ENCODE measurements at places on chromosomes 1 and 21.

DNA sequence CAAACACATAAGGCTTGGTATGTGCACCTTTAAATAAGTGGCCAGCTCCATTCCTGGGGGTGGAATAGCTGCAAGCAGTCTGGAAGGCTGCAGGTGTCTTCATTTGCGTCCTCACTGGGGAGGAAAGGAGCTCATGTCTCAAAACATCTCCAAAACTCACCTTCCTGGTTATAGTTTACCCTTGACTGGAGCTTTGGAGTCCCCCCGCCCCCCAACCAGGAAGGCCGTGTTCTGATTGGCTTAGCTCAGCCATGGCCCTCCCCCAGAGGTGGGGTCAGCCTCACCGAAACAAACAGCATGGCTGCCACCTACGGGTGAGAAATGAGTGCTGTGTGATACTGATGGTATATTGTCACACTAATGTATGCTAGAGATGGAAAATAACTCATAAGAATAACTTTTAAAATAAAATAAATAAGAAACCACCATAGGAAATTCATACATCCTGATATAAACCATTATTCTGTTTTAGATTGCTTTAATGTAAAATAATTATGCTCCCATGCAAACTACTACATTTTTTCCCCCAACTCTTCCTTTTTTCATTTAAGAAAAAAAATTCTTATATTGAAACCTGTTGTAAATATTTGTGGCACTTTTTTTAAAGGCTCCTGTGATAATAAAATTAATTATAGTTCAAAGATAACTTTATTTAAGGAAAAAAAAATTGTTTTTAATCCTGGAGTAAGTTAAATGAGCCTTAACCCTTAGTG, 90.8 kb downstream of the ZP4 start:
- DNase-seq = no peak

DNA sequence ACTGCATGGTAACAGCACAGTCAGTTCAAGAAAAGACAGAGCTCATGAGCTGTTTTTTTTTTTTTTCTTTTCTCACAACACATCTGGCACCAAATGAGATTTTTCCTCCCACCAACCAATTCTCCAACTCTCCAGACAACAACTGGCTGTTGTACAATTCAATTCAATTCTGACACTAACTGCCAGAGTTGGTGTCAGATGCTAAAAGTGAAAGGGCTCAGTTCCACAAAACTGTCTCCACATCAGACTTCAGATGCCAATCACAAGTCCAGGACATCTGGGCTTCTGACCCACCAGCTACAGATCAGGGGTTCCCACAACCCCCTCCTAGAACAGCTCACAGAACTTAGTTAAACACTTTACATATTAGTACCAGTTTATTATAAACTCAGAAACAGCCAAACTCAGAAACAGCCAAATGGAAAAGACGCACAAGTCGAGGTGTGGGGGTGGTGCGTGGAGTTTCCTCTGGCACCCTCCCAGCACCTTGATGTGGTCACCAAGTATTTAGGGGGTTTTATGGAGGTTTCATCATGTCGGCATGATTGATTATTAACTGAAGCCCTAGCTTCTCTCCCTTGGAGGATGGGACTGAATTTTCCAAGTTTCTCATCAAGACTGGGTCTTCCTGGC, 39.2 kb upstream of the LRRC8D start:
- DNase-seq = peak; percentile 69

- DNase-seq = no peak
Observed at GRCh38 chr1:238913210-238913609, 473.2 kb upstream of the CHRM3 start.

DNA sequence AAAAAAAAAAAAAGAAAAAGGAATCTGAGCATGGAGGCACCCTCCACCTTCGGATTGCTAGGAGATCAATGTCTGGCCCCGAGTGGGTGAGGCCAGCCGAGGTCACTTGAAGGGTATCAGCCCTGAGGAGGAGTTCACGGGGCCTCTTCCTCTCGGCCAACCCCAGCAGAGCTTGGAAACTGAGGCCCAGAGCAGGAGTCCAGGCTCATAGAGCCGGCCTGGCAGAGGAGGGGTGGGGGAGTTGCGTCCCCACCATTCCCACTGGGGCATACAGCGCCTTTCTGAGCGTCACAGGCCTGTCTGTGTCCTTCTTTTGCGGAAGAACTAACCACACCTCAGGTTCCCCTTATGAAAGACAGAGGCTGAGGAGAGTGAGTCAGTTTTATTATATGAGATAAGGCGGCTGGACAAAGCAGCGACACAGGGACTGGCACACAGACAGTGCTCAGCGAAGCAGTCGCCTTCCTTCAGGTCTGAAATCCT, 17.1 kb upstream of the EPHA2 start:
- no peak for DNase-seq

GRCh38 chr1:32111040-32111623, 3.3 kb downstream of the KPNA6 start:
- DNase-seq = no peak

GRCh38 chr1:61170328-61171238, 88.2 kb downstream of the NFIA start:
- DNase-seq = no peak

GRCh38 chr1:226524547-226524946, 24.0 kb upstream of the STUM start:
- no peak for DNase-seq

DNA sequence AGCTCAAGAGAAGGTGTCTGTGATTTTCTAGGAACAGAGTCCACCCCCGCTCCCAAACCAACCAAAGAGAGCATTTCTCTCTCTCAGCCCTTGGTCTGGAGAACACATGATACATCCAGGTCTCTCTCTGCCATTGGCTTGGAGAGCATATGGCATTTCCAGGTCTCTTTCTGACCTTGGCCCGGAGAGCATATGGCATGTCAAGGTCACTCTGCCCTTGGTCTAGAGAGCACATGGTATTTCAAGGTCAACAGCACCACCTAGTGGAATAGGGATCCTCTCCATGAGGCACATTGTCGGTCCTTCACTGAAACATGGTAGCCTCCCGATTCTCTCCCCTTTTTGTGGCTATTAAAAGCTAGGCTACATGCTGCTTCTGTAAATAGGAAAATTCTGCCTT, 437.7 kb upstream of the OLFM3 start:
- no peak for DNase-seq

- no peak for DNase-seq
Observed at GRCh38 chr1:110292031-110292741, 47.0 kb upstream of the RBM15 start.
